ENCODE measurements at places on chromosomes 5 and 9.
A peak's percentile ranks its signal among the peaks of the same experiment; 100 is the strongest.

DNA sequence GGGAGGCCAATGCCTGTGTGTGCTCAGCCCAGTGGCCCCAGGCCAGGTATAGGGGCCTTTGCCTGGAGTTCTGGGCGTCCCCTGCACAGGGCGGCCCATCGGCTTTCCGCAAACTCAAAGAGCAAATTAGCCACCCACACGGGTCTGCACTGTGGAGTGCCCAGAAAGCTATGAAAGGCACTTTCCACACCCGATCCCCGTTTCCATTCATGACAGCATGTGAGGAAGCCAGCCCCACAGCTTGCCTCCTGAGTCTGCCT lies 5.2 kb downstream of the DBH start:
- DNase-seq, result no peak

DNA sequence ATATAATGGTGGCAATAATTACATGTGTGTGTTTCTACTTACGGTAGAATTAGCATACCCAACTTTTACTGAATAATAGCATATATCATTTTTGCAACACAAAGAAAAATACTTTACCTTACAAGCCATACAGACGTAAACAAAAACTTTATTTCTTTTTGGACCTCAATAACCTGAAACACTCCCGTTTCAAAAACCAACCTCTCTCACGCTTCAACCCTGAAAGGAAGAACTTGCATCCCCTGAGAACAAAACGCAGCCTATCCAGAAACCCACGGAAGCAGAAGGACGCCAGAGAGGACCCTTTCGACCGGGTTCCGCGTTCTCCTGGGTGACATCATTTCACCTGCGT lies at the start of gene RNF38:
RNF38 (minus strand) TSS at position 290 of the 352 bp plus-strand sequence; CDS start at position 129, 161 bp downstream.
- no peak for DNase-seq

DNA sequence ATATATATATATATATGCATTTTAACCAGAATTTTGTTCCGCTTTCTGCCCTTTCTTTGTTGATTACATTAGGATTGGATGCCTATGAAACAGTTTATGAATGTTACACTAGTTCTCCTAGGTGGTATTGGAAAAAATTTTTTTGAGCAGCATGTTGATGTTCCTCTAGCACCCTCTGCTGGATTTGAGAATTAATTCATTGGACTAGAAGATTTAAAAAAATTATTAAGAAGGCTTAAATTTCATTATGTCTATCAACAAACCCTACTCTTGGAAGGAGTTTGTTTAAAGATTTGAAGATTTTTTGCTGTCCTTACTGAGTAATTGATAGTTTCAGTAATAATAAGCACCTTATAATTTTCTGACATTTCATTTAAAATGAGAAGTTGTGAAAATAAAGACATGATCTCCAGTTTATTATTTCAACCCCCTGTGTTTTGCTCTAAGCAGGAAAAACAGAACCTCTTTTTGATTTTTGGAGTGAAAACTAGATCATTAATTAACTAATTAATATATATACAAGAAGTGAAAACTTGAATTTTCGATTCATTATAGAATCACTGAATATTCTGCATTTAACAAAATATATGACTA lies 89.6 kb downstream of the CCDC171 start:
- no peak for DNase-seq

GRCh38 chr9:137032858-137033257 lies 970 bp upstream of the FUT7 start:
- no peak for DNase-seq

- DNase-seq, result no peak
Measured at GRCh38 chr5:117488976-117489500, 914.4 kb upstream of the SEMA6A start.

DNA sequence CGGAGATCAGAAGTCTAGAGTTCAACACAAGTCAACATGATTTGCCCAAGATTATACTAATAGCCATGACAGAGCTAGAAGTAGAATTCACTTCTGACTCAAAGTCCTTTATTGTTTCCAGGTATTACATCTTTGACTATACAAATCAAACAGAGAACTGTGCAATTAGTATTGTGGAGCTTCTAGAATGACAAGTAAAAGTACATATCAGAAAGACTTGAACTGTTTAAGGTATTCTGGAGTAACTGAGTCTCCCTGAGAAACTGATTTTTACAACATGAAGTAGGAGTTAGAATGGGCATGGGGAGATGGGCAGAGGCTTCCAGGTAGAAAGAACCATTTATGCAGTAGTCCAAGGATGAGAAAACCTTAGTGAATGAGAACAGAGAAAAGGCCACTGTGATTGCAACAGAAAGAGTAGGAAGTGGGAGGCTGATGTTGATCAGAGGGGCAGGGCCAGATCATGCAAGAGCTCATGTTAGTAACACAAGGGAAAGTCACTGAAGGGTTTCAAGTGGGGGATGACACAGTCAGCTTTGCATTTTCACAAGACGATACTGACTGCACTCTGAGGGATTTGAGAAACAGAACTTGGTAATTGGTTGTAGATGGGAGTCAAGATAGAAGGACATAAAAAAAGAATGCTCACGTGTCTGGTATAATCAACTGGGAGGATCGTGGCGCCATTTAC lies 280.7 kb downstream of the RFX3 start:
- DNase-seq, result no peak

GRCh38 chr5:59126016-59126707 lies 543.3 kb downstream of the RAB3C start:
- no peak for DNase-seq

- no peak for DNase-seq
Measured at GRCh38 chr5:2758632-2759031, 7.2 kb upstream of the IRX2 start.

DNA sequence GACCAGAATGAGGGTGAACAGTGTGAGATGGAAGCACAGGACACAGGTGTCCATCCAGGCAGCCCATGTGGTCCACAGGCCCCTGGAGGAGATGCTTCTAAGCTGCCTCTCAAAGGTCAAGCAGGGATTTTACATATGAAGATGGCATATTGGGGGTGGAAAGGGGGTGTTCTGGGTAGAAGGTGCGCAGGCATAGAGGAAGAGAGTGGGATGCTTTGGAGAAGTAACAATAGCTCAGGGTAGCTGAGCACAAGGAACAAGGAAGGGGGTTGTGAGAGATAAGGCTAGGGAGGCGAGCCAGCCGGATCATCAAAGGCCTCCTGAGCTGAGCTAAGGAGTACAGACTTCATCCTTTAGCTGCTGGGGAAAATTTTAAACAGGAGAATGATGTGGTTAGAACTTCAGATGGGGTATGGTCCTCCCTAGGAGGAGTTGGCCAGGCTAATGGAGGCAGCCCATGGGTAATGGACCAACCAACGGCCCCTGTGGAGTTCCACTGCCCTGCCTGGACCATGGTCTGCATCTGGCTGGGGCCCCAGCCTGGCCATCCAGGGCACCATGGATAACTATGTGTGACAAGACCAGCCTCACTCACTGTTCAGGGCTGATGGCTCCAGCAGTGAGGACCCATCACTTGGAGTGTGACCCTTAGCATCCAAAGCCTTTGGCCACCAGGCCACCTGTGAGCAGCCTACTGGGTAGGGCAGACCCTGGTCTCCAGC lies 86.8 kb upstream of the TBC1D2 start:
- DNase-seq, result no peak

DNA sequence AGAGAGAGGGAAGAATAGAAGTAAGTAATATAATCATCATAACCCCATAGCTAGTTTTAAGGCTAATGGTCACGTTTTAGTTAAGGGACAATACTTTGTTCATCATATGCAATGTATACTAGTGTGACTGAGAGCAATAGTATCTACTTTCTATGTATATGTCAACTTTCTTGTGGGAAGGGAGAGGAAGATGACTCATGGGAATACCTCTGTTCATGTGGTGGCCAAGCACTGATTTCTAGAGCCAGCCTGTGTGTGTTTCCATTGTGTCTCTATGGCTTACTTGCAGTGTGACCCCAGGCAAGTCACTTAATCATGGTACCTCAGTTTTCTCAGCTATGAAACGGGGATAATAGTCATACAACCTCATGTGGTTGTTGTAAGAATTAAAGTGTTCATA lies 639.6 kb downstream of the CETN3 start:
- DNase-seq, result no peak

DNA sequence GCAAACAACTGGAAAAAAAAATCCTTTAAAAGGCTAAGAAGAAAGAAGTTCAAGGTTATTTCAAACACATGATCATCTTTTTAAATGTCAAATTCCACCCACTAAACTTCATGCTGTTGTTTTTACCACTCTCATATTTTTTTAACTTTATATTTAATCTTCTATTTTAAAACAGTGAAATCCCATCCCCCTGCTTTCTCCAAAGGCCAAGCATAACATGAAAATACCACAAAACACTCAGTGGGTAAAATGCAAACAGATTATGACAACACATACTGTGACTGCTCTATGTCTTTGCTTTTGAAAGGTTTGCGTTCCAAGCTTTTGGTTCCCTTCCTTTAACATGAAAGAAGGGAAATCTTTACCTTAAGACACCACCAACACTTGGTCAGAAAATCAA lies 127.6 kb downstream of the SNCAIP start:
- DNase-seq, result no peak

DNA sequence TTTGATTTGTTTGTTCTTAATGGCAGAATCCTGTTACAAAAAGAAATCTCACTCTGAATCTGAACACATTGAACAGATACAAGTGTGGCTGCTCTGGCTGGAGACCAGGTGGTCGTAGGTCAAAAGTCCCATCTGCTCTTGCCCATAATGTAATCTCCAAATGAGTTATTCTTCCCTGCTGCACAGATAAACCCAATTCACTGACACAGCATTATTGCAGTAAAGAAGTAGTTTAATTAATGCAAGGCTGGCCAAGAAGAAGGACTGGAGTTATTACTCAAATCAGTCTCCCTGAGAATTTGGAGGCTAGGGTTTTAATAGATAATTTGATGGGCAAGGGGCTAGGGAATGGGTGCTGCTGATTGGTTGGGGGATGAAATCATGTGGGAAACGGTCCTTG lies 52.6 kb downstream of the PUM3 start:
- DNase-seq, result no peak

DNA sequence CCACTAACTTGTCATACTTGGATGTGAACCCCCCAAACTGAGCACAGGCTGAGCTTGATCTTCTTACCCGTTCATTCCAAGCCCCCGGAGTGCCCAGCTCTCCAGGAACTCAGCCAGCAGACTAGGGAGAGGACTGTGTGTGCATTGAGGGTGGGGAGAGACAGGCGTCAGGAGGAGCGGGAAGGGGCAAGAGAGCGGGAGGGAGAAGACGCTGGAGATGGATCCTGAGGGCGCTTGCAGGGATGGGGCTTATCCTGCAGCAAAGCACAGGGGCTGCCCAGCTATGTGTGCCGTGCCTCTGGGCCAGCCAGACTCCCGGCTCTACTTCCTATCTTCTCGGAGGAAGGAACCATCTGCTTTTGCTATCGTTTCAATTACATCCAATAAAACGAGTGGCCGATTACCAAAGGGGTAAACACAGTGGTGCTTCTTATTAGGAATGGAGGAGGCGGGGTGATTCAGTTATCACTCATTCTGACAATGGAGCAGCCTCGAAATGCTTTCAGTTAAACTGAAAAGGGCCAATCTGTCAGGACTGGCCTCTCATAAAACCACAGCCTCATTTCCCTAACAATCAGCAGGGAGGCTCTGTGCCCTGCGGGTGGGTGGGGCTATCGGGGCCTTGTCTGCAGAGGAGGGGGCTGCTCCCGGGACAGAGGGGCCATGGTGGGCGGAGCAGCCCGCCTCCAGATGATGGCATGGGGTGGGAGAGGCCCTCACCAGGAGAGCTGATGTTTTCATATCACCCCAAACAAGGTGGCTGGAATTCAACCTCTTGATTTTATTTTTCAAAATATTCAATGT lies 168.2 kb downstream of the DAB2IP start:
- no peak for DNase-seq

- DNase-seq, result peak; percentile 97
Measured at GRCh38 chr9:127734747-127735529, at the start of gene TOR2A. Gene TOR2A, minus strand, starts transcription at chr9:127735294. Its CDS starts 24 bp downstream, at chr9:127735270.

- DNase-seq, result no peak
Measured at GRCh38 chr5:54990841-54991258, 5.5 kb upstream of the ESM1 start.

DNA sequence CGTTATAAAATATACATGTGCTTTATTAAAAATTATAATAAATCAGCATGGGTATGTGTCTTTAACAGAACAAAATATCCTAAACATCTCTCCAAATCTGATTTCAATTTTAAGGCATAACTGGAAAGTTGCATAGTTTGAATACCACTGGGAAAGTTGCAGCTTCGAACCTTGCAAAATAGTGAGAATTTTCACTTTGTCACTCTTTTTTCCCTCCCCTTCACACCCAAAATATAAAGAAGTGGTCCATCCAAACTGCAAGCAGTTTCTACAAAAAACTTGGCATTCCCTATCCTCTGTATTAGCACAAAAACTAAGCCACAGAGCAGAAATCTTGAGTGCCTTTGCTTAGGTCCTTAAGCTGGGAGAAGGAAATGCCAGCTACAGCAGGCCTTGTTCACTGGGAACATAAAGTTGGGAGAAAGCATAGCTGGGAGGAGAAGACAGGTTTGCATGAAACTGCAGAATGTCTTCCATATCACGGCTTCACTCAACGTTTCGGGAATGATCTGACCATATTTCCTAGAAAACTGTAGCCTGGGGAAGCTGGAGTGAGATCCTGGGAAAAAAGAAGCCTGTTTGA lies 400.3 kb downstream of the EBF1 start:
- no peak for DNase-seq

GRCh38 chr5:14779975-14780374 lies 91.6 kb downstream of the ANKH start:
- no peak for DNase-seq

DNA sequence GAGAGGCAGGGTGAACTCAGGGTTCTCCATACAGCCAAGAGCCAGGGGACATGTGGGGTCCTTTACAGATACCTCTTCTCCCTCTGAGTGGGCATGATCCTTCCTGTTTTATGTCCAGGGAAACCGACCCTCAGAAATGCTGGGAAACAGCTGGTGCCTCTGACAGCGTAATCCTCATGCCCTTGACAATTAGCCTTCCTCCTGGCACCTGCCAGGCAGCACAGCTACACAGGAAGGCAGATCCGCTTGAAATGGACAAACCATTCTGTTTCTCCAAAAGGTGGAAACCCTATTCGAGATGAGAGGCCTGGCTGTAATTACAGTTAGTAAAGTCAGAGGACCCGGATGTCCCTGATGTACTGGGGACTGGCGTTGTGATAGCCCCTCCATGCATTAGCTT lies 7.2 kb downstream of the ERGIC1 start:
- no peak for DNase-seq

- no peak for DNase-seq
Measured at GRCh38 chr9:98877311-98877710, 66.4 kb upstream of the COL15A1 start.
